ENCODE measurements at places on chromosomes 6 and 20.

GRCh38 chr6:169964486-169965180 lies 213.2 kb downstream of the ERMARD start:
- H3K36me3 ChIP-seq: no peaks in the 10 kb centered on the region
- H3K4me1 ChIP-seq: no peaks in the 10 kb centered on the region
- no peak overlapping the region for H3K27ac ChIP-seq
- no peak for DNase-seq

- H3K36me3 ChIP-seq: no peaks in the 10 kb centered on the region
- no peak for DNase-seq
These were observed 236.9 kb downstream of the PRL start for GRCh38 chr6:22059946-22060345.

- H3K27me3 ChIP-seq: no peaks in the 10 kb centered on the region
- no peak overlapping the region for H3K4me3 ChIP-seq
- H3K4me1 ChIP-seq: peaks cover 16% of the 10 kb centered on the region
- no peaks in the 10 kb centered on the region for H3K36me3 ChIP-seq
- DNase-seq: peak; percentile 84
These were observed 430.7 kb upstream of the PTCHD4 start for GRCh38 chr6:48541649-48542048.

- H3K4me3 ChIP-seq: no peak overlapping the region
- no peaks in the 10 kb centered on the region for H3K4me1 ChIP-seq
- no peak overlapping the region for H3K27ac ChIP-seq
- no peaks in the 10 kb centered on the region for H3K36me3 ChIP-seq
These were observed 38.7 kb upstream of the ENPP4 start for GRCh38 chr6:46091080-46091478.

DNA sequence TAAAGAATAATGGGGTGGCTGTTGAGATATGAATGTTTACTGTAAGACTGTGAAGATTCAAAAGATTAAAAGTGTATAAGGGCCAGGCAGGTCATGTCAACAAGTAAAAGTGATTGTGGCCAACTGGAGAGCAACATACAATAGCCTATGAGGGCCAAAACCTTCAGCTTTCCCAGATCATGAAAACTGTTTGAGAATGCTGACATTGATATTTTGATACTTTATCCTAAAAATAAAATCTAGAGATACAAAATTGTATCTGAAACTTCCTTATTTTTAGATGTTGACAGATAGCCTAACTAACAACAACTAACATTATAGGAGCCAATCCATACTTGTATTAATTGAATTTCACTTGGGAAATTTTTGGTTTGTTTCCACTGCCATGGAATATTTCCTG lies 70.3 kb upstream of the PAK5 start:
- no peaks in the 10 kb centered on the region for H3K4me1 ChIP-seq
- peaks cover 59% of the 10 kb centered on the region for H3K27me3 ChIP-seq
- DNase-seq: no peak
- H3K27ac ChIP-seq: no peak overlapping the region

GRCh38 chr20:22402550-22402949 lies 181.8 kb downstream of the FOXA2 start:
- peaks cover 41% of the 10 kb centered on the region for H3K4me1 ChIP-seq
- H3K27ac ChIP-seq: no peak overlapping the region
- no peaks in the 10 kb centered on the region for H3K36me3 ChIP-seq
- no peak for DNase-seq
- peak overlapping the region; percentile 68 for H3K4me3 ChIP-seq

DNA sequence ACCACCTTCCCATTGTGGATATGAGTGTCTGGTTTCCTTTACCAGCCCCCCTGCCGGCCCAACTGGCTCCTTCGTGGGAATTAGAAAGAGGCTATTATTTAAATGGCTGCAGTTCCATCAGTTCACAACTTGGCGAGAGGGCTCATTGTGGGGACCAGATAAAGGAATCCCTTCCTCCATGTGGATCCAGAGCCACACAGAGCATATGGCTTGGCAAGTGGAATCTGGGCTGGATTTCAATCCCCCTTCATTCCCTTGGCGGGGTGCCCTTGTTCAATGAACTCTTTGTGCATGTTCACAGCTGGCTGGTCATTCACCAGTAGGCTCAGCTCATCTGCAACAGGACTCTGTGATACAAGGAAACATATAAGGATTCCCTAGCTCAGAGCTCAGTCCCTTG lies 140.6 kb downstream of the OPN5 start:
- no peak for DNase-seq
- no peaks in the 10 kb centered on the region for H3K4me1 ChIP-seq
- H3K36me3 ChIP-seq: no peaks in the 10 kb centered on the region
- H3K27ac ChIP-seq: no peak overlapping the region
- H3K27me3 ChIP-seq: no peaks in the 10 kb centered on the region

DNA sequence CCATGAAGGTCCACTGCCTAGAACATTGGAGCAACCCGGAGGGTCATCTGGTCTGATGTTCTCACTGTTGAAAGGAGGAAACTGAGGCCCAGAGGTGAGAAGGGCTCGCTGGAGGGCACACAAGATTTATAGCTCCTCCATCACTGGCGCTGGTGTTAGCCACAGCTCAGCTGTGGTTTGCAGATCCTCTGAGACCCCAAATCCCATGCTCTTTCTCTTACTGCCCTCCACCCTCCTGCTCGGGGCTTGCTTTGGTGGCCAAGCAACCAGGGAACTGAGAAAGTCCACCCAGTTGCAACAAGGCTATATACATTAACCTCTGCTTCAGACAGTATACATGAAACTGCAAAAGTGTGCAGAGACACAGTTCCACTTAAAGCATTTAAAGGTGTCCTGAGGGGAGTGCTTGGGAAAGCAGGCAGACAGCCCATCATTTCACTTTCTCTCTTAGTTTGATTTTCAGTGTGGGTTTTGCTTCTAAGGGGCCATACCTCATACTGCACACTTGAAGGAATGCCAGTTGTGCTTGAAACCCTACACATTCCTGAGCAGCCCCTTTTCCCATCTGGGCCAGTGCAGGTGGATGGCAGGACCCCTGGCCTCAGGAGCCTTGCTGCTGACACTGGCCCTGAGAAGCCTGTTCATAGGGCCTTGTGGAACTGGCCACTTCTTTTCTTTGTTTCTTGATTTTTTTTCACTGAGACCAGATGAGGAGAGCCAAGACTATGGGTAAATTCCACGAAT lies 347.6 kb downstream of the CDC5L start:
- DNase-seq: no peak
- no peaks in the 10 kb centered on the region for H3K36me3 ChIP-seq
- H3K27ac ChIP-seq: no peak overlapping the region
- peaks cover 30% of the 10 kb centered on the region for H3K4me1 ChIP-seq
- no peaks in the 10 kb centered on the region for H3K27me3 ChIP-seq
